ENCODE measurements at places on chromosomes 5 and 9. TPM values are rescaled to one million over a fixed set of nuclear protein-coding genes. Genes with fewer than 3 reads are reported as not detected.

The CTNND2 gene
- total RNA-seq, result not detected

The LECT2 gene
- total RNA-seq, result not detected

The SHISAL2B gene
- total RNA-seq, result not detected

The SARDH gene
- not detected for total RNA-seq

The CMYA5 gene
- 0.61 TPM for total RNA-seq

- no peaks in the 10 kb centered on the region for H3K36me3 ChIP-seq
- peaks cover 11% of the 10 kb centered on the region for H3K27me3 ChIP-seq
- H3K4me1 ChIP-seq, result peaks cover 19% of the 10 kb centered on the region
- no peak for DNase-seq
- no peak overlapping the region for H3K27ac ChIP-seq
Observed at GRCh38 chr5:5332287-5332686, 90.2 kb upstream of the ICE1 start.

DNA sequence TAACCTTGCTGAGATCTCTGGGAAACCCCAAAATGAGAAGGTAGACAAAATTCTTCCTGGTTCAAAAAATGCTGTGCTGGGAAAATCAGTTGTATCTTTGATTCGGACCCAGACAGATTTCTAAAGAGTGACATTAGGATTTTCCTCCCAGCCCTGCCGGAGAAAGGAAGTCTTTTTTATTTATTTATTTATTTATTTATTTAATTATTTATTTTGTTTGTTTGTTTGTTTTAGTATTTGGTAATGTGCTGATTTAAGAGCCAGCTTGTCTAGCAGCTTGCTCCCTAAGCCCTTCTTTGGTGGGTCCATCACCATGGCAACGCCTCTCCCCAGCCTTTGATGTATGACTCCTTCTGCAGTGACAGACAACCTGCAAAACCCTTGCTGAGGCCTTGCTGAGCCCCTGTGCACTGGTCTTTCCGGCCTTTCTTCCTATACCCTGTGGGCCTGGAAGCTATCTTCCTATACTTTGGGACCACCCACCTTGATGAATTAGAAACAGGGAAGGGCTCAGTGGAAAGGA, 60.6 kb upstream of the AFAP1L1 start:
- no peaks in the 10 kb centered on the region for H3K27me3 ChIP-seq
- no peak for DNase-seq
- peaks cover 87% of the 10 kb centered on the region for H3K36me3 ChIP-seq
- no peak overlapping the region for H3K4me3 ChIP-seq

- no peaks in the 10 kb centered on the region for H3K36me3 ChIP-seq
- no peak overlapping the region for H3K4me3 ChIP-seq
- peak; percentile 70 for DNase-seq
Observed at GRCh38 chr5:113606298-113607134, 93.0 kb downstream of the YTHDC2 start.

GRCh38 chr9:114081441-114082016, 3.4 kb upstream of the AMBP start:
- no peaks in the 10 kb centered on the region for H3K4me1 ChIP-seq
- no peaks in the 10 kb centered on the region for H3K36me3 ChIP-seq
- peaks cover 11% of the 10 kb centered on the region for H3K27me3 ChIP-seq
- no peak overlapping the region for H3K27ac ChIP-seq

DNA sequence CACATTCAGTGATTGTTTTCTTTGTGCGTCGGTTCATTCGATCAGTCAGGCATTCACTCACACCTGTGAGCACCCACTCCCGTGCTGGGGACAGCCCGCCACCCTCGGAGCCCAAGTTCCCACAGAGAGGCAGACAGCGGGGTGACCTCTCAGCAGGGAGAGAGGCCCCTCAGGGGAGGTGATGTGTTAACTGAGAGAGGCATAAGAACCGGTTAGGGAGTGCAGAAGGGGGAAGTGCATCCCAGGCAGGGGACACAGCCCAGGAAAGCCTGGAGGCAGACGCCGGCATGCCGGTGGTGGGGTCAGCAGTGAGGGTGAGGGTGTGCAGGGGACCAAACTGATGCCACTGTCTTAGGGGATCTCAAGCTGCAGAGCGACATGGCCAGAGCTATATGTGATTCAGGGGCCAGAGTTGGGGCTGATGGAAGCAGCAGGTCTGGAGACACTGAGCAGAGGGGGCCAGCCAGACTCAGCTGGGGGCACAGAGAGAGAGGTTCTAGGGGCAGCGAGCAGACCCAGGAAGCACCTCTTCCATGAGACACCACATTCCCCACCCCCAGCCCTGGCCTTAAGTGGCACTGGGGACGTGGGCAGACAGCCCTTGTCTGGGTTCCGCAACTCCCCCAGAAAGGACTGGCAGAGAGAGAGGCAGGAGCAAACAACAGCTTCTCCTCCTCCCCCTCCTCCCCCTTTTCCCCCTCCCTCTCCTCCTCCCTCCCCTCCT, 35.9 kb downstream of the HK3 start:
- no peak overlapping the region for H3K27ac ChIP-seq
- H3K27me3 ChIP-seq, result peaks cover 65% of the 10 kb centered on the region
- no peak overlapping the region for H3K4me3 ChIP-seq
- H3K4me1 ChIP-seq, result no peaks in the 10 kb centered on the region
- no peak for DNase-seq
- no peaks in the 10 kb centered on the region for H3K36me3 ChIP-seq

- peaks cover 6% of the 10 kb centered on the region for H3K4me1 ChIP-seq
- H3K27me3 ChIP-seq, result no peaks in the 10 kb centered on the region
- H3K27ac ChIP-seq, result no peak overlapping the region
- no peak overlapping the region for H3K4me3 ChIP-seq
Observed at GRCh38 chr5:138603249-138603920, 28.2 kb upstream of the HSPA9 start.

DNA sequence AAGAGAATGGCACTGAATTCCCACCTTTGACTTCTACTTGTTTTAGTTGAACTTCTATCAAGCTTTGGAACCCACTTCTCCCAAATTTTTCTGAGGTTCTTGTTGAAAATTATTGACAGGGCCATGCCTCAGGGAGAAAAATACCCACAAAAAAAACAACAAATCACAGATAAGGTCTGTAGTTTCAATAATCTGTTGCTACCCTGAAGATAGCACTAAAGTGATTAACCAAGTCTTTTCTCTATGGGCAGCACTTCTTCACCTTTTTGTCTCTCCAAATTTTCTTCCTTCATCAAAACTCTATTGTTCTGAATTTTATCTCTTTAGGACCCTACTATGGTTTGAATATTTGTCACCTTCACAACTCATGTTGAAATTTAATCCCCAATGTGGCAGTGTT, 154.3 kb upstream of the FGF10 start:
- DNase-seq, result no peak
- H3K4me1 ChIP-seq, result peaks cover 22% of the 10 kb centered on the region
- H3K27me3 ChIP-seq, result no peaks in the 10 kb centered on the region
- H3K27ac ChIP-seq, result no peak overlapping the region
- H3K36me3 ChIP-seq, result no peaks in the 10 kb centered on the region
- no peak overlapping the region for H3K4me3 ChIP-seq

- peak overlapping the region; percentile 99 for H3K27ac ChIP-seq
- no peaks in the 10 kb centered on the region for H3K27me3 ChIP-seq
- H3K4me3 ChIP-seq, result peak overlapping the region; percentile 97
- H3K4me1 ChIP-seq, result peaks cover 15% of the 10 kb centered on the region
- peaks cover 41% of the 10 kb centered on the region for H3K36me3 ChIP-seq
Observed at GRCh38 chr5:1883925-1884677, 1.4 kb upstream of the IRX4 start.

- peaks cover 12% of the 10 kb centered on the region for H3K4me1 ChIP-seq
- H3K36me3 ChIP-seq, result no peaks in the 10 kb centered on the region
- peak overlapping the region; percentile 7 for H3K4me3 ChIP-seq
- peak; percentile 75 for DNase-seq
- no peaks in the 10 kb centered on the region for H3K27me3 ChIP-seq
- H3K27ac ChIP-seq, result no peak overlapping the region
Observed at GRCh38 chr5:173573126-173573960, 43.1 kb downstream of the BOD1 start.

DNA sequence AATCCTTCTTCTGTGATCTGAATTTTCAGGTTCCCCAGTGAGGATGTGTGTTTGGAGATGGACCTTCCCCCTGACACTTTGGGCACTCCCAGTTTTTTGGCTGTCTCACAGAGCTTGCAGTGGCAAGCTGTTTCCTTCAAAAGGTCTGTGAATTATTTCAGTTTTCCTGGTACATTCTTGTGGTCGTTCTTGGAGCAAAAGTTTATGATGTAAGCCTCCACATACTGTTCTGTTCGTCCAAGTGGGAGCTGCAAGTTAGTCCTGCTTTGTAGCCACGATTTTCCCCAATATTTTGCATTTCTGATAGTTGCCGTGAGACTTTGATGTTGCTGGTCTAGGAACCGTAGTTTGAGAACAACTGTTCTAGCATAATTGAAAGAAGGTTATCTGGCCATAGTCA, 88.3 kb downstream of the MTAP start:
- no peaks in the 10 kb centered on the region for H3K36me3 ChIP-seq
- H3K4me1 ChIP-seq, result no peaks in the 10 kb centered on the region
- no peak overlapping the region for H3K4me3 ChIP-seq
- no peak overlapping the region for H3K27ac ChIP-seq
